ENCODE measurements at places on chromosomes 7 and 10. TPM values are rescaled to one million over a fixed set of nuclear protein-coding genes. Genes with fewer than 3 reads are reported as not detected.

DNA sequence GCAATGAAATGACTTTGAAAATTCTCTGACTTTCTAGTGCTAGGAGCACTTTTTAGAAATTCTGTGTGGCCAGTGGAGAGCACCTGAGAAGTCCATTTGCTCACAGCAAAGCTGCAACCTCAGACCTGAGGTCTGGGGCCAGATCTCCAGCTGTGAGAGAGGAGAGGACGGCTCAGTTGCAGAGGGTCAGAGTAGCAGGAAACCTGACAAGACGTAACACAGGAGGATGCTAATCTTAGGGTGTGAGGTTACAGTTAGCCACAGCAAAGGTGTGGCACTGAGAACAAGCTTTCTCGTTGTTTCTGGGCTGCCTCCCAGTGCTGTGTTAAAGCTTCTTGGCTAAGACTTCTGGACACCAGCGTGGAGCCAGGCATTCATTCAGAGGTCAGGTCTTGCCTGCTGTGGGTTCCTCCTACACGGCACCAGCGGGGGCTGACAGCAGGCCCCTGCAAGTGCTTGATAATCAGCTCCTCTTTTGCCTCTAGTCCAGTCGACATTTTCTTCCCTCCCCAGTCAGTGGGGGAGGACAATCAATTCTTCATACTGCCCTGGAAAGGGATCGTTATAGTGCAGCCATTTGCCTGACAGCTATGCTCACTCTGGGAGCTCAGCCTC is 435.4 kb upstream of the DPP6 start:
- DNase-seq: no peak

- DNase-seq: no peak
These were observed 26.1 kb downstream of the FAM53B start for GRCh38 chr10:124717911-124718741.

DNA sequence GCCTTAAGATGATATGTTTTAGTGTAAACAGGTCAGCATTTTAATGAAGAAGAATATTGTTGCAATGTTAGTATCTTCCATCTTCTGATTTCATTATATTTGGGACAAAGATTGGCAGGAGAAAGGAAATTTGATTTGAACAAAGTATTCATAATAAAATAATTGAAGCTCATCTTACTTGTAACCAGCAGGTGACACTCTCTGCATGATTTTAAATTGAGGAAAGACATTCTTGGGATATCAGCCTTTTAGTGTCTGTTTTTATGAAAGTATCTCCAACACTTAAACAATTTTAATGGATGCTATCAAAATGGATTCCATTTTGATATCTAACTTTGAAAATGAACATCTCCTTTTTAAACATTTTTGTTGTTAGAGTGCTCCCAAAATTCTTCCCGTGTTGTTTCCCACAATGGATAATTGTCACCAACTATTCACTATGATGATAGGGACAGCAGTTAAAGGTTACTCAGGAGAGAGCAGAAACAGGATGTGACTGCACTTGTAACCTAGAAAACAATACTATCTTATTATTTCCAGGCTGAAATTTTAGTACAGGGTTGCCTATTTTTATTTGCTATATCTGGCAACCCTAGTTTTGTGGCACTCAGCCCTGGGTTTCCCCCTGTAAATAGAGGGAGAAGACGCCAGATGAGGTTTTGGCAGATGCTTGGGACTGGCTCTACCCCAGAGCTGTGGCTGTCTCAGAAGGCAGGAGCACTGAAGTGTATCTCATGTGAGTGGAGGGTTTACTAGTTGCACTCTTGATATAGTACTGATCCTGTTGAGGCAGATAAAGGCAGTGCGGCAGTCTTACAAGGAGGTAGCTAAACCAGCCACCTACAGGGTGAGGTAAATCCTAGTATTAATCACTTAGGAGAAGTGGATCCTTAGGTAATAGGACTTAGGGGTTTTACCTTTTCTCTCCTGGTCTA is 31.0 kb upstream of the ABCB4 start:
- DNase-seq: no peak

DNA sequence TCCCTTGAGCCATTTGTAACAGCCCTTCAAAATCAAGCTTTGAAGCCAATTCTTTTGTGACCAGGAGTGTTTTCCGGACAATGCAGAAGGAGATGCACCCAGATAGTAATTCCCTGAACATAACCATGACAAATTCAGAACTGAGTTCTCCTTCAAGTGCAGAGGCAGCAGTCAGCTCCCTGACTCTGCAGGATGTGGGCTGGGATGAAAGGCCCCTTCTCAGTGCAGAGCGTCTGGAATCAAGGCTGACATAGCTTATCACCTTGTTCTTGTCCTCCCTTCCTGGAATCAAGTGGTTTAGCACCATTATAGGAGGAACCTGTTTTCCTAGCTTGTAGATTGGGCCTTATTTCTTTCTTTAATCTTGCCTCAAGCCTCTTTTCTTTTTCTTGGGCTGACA is 143.4 kb downstream of the SORCS3 start:
- no peak for DNase-seq

GRCh38 chr10:87750817-87751216 is 67.2 kb downstream of the ATAD1 start:
- no peak for DNase-seq

- no peak for DNase-seq
These were observed 103.9 kb downstream of the IDE start for GRCh38 chr10:92470026-92470425.

DNA sequence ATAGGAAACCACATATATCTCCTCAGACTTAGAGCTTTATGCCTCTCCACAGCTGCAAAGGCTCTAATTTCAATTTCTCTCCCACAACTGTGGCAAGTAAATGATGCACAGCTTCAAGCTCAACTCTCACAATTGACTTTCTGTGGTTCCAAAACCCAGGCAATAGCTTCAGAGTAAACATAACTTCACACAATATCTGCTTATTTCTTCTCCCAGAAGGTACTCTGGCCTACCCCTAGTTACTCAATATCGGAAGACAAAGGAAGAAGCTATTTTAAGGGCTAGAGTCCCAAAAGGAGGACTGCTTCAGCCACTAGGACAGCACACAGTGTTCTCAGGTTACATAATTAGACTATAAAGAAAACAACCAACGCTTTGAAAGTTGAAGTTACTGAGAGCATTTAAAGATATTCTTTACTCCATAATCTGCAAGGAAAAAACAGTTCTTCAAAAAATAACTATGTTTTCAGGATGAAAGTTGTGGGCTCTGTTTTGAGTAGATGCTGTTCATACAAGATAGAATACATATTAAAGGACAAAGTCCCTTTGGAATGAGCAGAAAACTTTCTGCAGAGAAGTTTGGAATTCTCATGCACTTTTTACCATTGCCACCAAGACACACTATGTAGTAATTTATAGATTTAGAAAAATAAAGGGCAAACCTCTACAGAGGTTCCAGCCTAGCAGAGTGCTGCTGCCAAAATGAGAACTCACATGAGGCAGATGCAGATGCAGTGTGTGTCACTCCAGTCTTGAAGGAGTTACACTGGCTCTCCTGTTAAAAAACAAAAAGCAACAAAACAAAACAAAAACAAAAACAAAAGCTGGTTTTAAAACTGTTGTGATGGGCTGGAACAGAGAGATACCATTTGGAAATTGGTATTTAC is 81.8 kb downstream of the NT5C2 start:
- DNase-seq: no peak

DNA sequence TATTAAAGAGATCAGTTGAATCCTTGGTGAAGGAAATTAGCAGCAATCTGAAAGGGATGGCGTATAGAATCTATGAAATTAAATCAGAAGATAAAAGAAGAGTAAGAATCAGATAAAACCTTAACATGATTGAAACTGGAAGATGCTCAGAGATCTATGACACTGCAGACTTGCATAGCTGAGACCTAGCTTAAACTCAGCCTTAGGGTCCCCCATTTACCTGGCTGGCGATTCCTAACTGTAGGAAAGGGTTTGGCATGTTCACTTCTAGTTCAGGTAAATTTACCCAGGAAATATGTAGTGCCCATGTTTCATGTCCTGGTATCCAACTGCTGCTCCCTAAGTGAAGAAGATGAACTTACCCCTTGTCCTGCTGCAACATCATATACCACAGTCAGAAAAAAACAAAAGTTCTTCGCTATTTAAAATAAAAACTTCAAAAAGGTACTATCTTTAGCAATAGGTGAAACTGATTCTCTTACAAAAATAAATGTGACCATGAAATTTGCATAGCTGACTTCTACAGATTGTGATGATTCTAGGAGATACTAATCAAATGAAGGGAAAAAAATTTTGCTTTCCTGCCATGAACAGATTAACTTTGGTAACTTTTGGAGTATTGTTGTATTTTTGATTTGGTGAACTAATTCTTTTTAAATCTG is 47.8 kb upstream of the TMEM243 start:
- DNase-seq: no peak

DNA sequence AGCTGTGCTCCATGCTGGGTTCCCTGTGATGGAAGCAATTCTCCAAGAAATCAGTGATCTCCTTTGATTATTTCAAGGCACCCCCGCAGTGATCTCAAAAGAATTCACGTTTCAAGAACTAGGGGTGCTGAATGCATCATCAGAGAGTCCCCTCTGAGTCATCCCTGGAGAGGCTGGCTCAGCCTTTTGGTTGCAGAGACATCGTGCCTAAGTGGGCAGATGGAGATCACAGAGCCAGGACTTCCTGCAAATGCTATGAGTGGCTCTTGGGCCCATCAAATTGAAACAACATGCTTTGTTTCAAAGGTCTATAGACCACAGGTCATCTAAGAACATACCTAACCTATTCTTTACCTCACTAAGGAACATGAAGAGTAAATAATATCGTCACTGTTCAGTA is 41.5 kb upstream of the PLEKHA1 start:
- no peak for DNase-seq

GRCh38 chr10:52438119-52438518 is 124.0 kb downstream of the DKK1 start:
- DNase-seq: no peak

DNA sequence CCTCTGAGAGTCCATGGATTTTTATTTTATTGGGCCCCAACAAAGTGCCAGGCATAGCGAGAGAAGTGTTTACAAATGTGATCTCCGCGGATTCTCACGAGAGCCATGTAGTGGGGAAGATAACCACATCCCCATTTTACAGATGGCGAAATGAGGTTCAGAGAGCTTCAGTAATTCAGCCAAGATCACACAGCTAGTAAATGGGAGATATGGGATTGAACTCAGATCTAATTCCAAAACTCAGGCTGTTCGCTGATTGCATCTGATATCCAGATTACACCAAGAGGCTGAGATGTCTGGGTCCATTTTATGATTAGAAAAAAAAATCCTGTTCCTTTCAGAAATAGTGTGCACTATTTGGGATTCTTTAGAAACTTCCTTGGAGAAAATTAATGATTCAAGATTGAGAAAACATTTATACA is 1.3 kb downstream of the FAS start:
- DNase-seq: no peak

DNA sequence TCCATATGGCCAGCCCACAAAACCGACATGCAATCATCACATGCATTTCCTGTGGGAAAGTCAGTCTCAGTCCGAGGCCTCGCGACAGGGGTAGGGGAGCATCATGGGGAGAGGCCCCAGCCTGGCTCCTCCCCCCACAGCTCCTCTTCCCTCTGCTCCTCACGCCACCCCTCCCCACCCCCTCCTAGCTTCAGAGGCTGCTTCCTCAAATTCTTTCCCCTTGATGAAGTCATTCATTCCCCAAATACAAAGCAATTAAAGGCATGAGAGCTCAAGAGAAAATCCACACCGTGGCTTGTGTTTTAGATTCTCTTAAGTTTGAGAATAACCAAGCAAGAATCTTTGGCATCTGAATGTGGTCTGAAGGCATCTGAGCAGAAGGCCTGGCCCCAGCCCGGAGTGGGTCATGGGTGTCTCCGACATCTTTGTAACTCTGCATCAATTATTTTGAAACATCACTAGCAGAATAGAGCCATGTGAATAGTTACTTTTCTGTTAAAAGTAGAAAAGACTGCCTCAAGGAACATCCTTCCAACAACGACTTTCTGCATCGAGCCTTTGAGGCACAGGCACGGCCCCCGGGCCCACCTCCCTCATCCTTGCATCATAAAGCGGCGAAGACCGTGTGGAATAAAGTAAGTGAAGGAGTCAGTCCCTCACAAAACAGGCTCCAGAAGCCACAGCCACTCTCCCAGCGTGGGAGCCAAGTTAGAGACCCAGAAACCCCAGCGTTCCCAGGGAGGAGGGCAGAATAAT is 90.9 kb downstream of the DIP2C start:
- DNase-seq: peak; percentile 96

- DNase-seq: no peak
These were observed 31.0 kb downstream of the PPIF start for GRCh38 chr10:79378383-79378646.

DNA sequence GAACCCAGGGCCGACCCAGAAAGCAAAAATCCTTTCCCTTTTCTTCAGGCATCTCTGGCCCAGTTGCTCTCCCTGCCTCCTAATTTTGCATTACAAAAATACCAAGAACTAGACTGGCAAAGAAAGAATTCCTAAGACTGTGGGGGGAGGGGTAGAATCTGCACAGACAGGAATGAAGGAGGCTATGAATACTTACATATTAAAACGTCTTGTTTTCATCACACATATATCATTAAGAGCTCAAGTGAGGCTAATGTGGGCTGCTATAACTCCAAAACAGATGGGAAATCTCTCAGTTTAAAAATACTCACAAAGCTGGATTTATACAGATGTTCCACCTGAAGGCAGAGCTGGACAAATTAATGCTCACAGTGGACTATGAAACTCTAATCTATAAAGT is 29.2 kb upstream of the MKX start:
- no peak for DNase-seq

GRCh38 chr10:49781247-49781646 is 19.1 kb upstream of the OGDHL start:
- DNase-seq: no peak

DNA sequence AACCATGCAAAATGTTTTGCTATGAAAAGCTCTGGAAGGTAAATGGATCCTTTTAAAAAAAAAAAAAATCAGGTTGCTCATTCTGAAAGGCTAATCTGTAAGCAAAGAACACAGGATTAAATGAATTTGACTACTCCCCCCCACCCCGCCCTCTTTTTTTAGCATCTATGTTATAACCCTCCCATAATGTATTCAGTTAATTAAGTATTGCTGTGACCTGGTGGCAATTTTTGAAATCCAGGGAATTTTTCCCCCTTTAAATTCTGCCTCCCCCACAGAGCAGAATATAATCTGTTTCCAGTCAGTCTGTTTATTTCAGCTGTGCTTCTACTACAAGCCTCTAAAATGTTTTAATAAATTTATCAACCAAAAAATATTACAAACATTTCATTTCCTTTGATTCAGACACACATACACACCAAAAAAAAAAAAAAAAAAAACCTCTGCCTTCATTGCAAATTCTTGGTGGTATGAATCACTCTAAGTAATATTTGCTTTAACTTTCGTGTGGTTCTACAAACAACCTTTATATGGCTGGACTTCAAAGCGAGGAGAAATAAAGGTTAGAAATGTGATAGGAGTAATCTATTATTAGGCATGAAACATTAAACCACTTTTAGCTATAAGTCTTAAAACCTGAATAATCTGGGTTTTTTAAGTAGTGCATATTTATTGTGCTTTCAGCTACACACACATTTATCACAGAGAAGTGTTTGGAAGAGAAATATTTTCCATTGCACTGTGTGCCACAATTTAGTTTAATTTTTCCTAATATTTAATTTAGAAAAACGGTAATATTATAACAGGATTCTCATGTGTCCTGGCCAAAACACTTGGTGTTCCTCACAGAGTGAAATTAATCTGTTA is 64.4 kb upstream of the ARID5B start:
- peak; percentile 73 for DNase-seq

The PSPH gene
- total RNA-seq: 81.4 TPM

The LRRN3 gene
- 0.38 TPM for total RNA-seq

The ACHE gene
- 1.3 TPM for total RNA-seq

The SPDYE1 gene
- total RNA-seq: not detected

The OPN4 gene
- total RNA-seq: not detected

The MACC1 gene
- total RNA-seq: 61.7 TPM

The ELOVL3 gene
- total RNA-seq: 1.1 TPM

The NXPH1 gene
- not detected for total RNA-seq

The LRRC61 gene
- 63.4 TPM for total RNA-seq

The DGKB gene
- total RNA-seq: 0.41 TPM

Data from kidney epithelial cell (primary cell).